ENCODE measurements at places on chromosomes 6 and 20.

- DNase-seq = no peak
These were observed 16.6 kb downstream of the ZUP1 start for GRCh38 chr6:116651916-116652315.

DNA sequence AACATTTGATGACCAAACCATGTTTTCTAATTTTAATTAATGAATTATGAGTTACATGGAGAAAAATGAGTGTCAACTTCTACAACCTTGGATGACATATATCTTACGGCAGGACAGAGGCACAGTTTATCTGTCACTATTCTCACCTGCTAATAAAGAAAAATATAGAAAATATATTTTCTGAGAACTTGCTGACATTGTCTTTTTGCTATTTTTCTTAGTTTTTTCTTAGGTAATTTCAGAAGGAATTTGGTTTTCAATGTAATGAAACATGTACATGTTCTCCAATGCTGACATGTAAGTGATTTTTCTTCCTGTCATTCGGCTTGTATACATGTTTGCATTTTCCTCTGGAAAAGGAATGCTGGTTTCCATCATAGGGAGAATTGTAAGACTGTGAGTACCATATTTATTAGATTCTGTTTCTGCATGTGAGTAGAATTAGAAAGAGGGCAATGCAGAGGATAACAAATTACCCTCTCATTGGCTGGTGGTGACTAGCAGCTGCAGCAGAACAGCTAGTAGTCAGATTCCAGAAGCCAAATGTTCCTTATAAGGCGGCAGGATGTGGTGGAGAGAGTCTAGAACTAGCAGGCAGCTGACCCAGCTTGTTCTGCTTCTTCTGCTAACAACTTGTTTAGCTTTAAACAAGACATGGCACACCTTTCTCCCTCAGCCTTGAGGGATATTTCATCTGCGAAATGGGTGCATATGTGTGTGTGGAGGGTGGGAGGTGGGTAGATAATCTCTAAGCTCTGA lies 132.8 kb upstream of the SPACA1 start:
- DNase-seq = no peak

DNA sequence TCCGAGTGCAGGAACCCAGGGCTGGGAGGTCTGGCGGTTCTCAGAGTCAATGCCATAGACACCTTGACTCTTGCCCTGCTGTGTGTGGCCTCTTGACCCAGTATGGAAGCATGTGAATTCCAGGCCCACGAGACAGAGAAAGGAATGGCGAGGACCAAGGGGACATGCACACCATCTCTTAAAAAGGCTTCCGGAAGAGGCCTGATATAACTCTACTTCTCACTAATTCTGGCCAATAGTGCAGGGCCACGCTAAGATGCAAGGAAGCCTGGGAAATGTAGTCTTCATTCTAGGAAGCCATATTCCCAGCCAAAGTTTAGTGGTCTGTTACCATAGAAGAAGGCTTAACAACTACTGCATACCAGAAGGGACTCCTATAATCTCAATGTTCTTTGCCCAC lies 177.0 kb upstream of the KCNG1 start:
- DNase-seq = no peak

GRCh38 chr6:150894935-150895552 lies 29.5 kb downstream of the MTHFD1L start:
- peak; percentile 12 for DNase-seq

GRCh38 chr6:38115626-38116008 lies 296.1 kb downstream of the ZFAND3 start:
- no peak for DNase-seq
